ENCODE measurements at places on chromosomes 6 and 20.

GRCh38 chr6:156809034-156809433, 31.9 kb downstream of the ARID1B start:
- no peak for DNase-seq

GRCh38 chr6:17584241-17584803, 15.8 kb upstream of the FAM8A1 start:
- DNase-seq, result no peak

- DNase-seq, result no peak
Measured at GRCh38 chr20:20102716-20103258, 50.5 kb downstream of the CFAP61 start.

DNA sequence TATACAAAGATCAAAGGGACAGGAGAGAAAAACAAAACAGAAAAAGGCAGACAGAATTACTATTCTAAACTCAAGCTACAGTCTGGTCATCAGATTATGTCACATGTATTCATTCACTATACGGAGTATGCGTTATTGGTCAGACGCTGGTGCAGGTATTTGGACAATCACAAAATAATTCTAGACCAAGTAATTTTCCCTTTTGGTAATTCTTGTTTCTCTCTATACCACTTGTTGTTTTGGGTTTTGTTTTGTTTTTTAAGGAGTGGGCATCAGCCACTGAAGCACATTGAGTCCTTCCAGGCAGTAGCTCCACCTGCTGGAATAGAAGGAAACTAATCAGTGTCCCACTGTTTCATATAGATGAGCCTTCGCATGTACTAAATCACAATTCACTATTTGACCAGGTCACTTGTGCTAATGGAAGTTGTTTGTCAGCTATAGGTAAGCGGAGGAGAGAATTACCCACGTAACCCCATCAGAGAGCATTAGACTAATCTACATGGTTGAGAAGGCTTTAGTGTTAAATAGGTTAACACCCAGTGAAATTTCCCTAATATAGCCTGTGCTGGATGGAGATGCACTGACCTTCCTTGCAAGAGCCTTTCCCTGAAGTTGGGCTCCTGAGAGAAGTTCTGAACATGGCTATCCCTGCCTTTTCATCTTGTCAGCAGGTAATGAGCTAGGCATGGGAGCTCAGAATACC, 77.9 kb downstream of the TNFAIP3 start:
- no peak for DNase-seq

DNA sequence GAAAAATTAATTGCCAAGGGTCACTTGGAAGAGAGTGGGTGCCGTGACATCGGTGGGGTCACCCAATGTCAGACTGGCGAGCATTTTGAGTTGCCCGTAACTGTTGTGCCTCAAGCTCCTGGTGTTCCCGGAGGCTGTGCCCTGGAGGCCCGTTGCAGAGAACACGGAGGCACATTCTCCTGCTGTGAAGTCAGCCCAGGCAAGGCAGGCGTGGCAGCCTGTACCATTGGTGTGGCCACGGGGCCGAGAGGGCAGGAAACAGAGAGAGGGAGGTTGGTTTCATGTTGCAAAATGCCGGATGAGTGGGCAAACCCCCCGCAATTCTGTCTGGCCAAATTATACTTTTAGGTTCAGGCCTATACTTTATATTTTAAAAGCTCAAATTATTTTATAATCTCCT, 81.2 kb downstream of the THBS2 start:
- DNase-seq, result no peak

DNA sequence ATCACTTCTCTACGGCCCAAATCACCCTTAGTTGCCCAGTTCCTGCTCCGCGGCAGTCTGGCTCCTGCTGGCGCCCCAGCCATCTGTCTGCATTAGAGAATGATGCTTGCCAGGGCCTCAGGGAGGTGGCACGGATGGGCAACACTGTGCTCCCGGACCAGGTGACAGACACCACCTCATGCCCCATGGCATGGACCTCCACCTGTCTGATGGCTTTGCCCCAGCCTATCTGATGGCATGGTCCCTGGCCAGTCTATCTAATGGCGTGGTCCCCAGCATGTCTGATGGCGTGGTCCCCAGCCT, 18.8 kb upstream of the MRGBP start:
- no peak for DNase-seq

GRCh38 chr20:22966787-22967464, 68.2 kb upstream of the SSTR4 start:
- no peak for DNase-seq

GRCh38 chr20:48384147-48384818, 443.5 kb downstream of the PREX1 start:
- no peak for DNase-seq

DNA sequence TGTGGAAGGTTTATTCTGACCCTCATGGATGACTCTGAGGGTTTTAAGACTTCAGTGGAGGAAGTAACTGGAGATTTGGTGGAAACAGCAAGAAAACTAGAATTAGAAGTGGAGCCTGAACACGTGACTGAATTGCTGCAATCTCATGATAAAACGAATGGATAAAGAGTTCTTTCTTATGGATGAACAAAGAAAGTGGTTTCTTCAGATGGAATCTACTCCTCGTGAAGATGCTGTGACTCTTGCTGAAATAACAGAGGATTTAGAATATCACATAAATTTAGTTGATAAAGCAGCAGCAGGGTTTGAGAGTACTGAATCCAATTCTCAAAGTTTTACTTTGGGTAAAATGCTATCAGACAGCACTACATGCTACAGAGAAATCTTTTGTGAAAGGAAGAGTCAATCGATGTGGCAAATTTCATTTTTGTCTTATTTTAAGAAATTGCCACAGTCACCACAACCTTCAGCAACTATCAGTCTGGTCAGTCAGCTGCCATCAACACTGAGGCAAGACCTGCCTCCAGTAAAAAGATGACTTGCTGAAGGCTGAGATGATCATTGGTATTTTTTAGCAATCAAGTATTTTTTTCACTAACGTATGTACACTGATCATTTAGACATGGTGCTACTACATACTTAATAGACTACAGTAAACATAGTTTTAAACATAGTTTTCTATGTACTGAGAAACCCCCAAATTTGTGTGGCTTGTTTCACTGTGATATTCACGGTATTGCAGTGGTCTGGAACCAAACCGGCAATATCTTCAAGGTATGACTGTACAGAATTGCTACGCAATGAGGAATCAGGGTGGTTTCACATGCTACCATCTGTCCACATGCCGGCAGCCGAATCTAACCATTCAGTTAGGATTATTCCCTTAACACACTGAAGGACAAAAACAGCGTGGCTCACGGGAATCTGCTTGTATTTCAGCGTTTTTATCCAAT, 149.0 kb downstream of the MYB start:
- DNase-seq, result no peak

DNA sequence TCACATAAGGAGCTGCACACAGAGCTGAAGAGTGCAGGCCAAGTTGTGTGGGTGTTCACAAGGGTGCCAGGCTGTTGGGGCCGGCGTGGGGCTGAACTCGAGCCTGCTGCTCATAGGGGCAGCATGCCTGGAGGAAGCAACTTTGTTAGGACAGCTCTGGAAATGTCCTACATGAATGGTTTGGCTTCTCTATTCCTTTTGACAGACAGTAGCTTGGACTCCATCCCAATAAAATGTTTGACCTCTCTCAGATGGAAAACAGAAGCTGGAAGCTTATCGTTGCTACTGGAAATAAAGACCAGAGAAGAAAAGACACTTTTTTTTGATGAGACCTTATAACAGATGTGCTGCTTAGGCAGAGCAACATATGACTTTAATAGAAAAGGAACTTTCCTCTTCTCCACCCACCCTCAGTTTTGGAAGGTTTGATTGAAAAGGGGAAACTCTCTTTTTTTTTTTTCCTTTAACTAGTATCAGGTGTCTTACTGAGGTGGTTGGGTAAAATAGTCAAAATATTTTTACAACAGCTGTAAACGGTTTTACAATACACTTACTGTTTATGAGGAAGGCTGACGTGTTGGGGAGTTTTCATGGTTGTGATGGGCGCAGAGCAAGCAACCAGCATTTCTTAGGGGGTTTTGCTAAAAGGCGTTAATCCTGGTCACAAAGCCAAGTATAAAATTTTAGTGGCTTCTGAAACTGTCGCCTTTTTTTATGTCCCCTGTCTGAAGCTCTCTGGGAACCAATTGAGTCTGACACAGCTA, 80.7 kb upstream of the EEF1E1 start:
- DNase-seq, result no peak

- DNase-seq, result no peak
Measured at GRCh38 chr6:6987749-6988148, 120.0 kb upstream of the RREB1 start.

GRCh38 chr6:118198746-118199145, 291.7 kb downstream of the SLC35F1 start:
- DNase-seq, result no peak

- DNase-seq, result no peak
Measured at GRCh38 chr20:60695226-60696000, 556.6 kb upstream of the CDH4 start.

GRCh38 chr6:49524541-49524940, 24.8 kb downstream of the GLYATL3 start:
- no peak for DNase-seq

Measured in activated CD8-positive, alpha-beta memory T cell treated with anti-CD3 and anti-CD28 coated beads for 1 hour (primary cell).